Activated naive CD8-positive, alpha-beta T cell treated with anti-CD3 and anti-CD28 coated beads for 36 hours (primary cell): ENCODE measurements at places on chromosomes 7 and 10.

- DNase-seq: no peak
Observed at GRCh38 chr7:16810573-16810972, 5.8 kb upstream of the AGR2 start.

DNA sequence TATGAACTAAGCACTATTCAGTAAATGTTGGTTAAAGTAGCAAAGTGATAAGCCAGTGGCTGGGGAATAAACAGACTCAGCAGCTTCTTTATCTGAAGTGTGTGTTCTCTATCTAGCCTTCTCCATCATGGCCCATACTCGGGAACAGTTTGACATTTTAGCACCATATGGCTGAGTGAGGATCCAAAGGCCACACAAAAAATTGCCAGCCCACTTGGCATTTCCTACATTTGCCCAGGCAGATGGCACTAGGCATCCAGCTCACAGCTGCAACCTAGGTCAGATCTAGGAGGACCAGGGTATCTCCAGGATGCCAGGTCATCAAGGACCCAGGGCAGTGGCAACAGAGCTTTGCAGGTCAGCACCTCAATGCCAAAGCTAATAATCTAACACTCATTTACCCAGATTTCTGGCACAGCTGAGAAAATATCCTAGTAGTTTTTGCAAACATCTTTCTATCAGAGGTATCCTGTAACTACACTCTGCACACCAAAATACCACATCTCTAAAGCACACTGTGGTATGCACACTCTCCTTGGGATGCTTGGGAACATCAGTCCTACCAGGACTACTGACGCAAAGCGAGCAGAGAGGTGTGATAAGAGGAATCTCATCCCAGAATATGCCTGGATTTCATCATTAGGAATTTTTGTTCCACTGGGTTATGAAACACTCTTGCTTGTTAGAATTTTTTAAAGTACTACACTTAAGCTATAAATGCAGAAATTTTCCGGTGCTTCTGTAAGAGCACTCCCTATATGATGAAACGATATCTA, 61.7 kb downstream of the DOCK4 start:
- no peak for DNase-seq

DNA sequence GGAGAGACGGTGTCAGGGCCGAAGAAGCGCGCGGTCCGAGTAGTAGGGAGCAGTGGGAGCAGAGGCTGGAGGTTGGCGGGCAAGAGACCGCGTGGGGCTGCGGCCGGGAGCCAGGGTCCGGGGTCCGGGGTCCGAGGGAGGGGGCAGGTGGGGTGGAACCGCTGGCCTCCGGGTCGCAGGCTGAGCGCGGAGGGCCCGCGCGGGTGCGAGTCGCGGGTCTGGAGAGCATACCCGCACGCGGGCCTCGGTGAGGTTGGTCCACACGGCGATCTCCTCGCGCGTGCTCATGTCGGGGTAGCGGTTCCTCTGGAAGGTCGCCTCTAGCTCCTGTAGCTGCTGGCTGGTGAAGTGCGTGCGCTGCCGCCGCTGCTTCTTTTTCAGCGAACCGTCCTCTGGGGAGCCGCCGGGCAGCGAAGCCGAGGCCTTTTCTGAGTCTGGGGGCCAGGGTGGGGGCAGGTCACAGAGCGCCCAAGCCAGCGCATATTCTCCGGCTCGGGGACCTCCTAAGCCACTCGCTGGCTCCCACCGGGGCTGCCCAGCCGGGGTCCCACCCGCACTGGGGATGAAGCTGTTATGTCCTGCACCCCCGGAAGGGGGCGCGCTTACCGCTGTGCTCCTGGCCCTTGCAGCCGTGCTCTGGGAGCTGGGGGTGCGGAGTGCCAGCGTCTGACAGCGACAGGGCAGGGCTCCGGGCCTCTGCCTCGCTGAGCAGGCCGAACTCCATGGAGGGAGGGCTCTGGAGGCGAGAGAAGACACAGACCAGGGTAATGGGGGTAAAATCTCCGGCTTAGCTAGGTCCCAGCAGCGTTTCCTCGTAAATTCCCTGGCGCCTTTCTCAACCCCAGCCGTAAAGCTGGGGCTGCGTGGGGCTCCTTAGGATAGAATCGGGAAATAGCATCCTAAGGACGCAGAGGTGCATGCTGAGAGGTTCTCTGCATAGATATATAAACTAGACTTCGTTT, 5.5 kb downstream of the ELOVL3 start:
- peak; percentile 79 for DNase-seq

- DNase-seq: no peak
Observed at GRCh38 chr10:80264081-80265056, 25.1 kb downstream of the MAT1A start.

GRCh38 chr7:44445986-44446671, 44.3 kb downstream of the NUDCD3 start:
- DNase-seq: no peak

DNA sequence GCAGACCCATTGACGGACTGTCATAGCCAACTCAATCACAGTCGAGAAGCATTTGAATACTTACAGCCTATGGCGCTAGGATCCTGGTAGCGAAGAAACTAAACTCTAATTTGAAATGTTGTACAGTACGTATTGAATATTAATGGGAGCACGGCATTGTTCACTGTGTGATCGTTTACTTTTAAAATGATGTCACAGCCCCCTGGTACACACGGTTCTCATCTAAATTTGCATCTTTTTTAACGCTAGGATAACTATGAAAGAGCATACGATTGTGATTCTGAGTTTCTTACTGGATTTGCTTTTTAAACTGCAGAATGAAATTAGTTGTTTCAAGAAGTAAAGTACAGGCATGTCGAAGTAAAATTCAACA, 895 bp upstream of the NAPEPLD start:
- DNase-seq: no peak

- DNase-seq: peak; percentile 65
Observed at GRCh38 chr10:102119417-102120141, 589 bp downstream of the LDB1 start.

GRCh38 chr10:116256752-116257259, 16.2 kb downstream of the GFRA1 start:
- no peak for DNase-seq

DNA sequence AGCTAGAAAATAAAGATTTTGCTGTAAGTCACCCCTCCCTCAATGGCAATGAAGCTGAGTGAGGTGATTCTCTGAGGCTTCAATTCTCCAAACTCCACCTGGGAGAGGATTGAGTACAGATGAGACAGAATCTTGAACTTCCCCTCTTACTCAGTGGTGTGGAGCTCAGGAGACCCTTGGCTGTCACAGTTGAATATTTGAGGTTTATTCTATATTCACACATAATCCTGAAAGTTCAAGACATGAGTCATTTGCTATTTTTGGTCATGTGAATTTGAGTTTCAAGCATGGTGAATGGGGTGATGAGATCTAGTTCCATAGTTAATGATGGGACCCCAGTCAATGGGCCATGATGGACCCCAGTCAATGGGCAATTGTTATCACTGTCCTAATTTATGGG, 13.9 kb upstream of the TECTB start:
- DNase-seq: no peak

- DNase-seq: no peak
Observed at GRCh38 chr10:99880080-99880835, 97.8 kb downstream of the ABCC2 start.

DNA sequence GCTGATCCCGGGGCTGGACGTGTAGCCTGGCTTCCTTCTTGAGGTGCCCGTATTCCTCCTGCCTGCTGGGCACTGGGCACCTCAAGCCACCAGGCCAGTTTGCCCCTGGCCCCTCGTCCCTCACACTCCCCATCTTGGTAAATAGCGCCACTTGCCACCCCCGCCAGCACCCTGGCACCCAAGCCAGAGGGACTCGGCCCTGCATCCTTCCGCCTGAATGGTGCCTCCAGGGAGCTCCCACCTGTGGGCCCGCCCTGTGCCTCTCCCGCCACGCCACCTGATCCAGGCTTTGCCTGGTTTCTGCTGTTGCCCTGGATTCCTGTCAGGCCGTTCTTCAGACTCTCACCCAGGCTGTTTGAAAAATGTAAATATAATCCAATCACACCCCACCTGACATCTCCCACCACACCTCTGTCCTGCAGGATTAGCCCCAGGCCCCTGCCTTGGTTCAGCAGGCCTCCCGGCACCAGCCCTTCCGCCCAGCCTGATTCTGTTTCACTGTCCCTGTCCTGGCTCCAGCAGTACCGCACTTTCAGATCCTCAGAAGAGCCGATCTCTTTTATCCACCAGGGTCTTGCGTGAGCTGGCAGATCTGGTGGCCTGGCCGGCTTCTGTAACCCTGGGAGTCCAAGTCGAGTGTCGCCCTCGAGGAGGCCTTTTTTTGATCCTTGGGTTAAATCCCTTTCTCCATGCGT, 33.8 kb downstream of the WIPI2 start:
- no peak for DNase-seq

DNA sequence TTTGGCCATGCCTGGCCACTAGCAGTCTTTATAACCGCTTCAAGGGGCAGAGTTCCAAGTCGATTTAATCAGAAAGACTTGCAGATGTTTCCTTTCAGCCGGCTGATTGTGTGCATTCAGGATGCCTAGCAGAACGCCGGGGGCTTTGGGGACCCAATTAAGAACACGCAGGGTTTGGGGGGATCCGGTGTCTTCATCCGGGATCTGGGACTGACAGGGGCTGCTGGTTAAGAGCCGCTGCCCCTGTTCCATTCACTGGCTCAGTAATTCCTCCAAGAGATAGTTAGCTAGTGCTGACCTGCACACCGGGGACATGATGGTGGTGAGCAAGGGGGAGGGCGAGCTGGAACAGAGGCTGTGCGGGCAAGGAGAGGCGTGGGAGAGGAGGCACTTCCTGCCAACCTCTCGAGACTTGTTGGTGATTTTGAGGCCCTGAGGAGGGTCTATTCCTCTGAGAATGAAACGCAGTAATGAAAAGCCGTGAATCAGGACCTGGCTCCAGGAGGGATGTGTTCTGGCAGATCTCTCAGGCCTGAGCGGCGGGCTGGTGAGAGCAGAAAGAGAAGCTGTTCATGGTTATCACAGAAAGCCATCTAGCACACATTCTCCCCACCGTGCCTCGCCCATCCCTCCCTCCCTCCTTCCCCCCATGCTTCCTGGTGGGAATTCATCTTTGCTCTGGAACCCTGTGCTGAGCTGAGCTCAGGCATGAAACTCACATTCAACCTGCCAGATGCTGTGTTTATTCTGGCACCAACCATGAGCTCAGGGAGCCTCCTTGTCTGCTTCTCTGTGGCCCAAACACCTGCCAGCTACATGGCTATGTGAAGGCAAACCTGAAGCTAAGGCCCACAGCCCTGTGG, 152.0 kb downstream of the CCDC3 start:
- no peak for DNase-seq

GRCh38 chr7:139231513-139232376, 708 bp downstream of the UBN2 start:
- DNase-seq: peak; percentile 35

GRCh38 chr7:77407906-77408305, 8.2 kb downstream of the GSAP start:
- DNase-seq: no peak
